Stimulated activated CD4-positive, alpha-beta T cell treated with anti-CD3 and anti-CD28 coated beads, Interleukin-15, amount 100 ng/mL, for 48 hours (primary cell): ENCODE measurements at places on chromosomes 4 and X.

- DNase-seq = no peak
These were observed 82.4 kb downstream of the SNCA start for GRCh38 chr4:89754531-89754930.

- no peak for DNase-seq
These were observed 55.0 kb upstream of the PAK3 start for GRCh38 chrX:111041018-111041462.

DNA sequence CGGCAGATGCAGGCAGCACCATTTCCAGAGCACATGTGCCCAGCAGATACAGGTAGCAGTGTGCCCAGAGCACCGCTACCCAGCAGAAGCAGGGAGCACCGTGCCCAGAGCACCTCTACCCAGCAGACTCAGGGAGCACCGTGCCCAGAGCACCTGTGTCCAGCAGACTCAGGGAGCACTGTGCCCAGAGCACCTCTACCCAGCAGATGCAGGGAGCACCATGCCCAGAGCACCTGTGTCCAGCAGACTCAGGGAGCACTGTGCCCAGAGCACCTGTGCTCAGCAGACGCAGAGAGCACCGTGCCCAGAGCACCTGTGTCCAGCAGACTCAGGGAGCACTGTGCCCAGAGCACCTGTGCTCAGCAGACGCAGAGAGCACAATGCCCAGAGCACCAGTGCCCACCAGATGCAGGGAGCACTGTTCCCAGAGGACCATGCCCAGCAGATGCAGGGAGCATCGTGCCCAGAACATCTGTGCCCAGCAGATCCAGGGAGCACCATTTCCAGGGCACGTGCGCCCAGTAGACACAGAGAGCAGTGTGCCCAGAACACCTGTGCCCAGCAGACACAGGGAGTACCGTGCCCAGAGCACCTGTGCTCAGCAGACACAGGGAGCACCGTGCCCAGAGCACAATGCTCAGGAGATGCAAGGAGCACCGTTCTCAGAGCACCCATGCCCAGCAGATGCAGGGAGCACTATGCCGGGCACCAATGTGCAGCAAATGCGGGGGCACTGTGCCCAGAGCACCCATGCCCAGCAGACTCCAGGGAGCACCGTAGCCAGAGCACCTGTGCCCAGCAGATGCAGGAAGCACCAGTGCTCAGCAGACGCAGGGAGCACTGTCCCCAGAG, 236.4 kb downstream of the DHRSX start:
- DNase-seq = no peak

DNA sequence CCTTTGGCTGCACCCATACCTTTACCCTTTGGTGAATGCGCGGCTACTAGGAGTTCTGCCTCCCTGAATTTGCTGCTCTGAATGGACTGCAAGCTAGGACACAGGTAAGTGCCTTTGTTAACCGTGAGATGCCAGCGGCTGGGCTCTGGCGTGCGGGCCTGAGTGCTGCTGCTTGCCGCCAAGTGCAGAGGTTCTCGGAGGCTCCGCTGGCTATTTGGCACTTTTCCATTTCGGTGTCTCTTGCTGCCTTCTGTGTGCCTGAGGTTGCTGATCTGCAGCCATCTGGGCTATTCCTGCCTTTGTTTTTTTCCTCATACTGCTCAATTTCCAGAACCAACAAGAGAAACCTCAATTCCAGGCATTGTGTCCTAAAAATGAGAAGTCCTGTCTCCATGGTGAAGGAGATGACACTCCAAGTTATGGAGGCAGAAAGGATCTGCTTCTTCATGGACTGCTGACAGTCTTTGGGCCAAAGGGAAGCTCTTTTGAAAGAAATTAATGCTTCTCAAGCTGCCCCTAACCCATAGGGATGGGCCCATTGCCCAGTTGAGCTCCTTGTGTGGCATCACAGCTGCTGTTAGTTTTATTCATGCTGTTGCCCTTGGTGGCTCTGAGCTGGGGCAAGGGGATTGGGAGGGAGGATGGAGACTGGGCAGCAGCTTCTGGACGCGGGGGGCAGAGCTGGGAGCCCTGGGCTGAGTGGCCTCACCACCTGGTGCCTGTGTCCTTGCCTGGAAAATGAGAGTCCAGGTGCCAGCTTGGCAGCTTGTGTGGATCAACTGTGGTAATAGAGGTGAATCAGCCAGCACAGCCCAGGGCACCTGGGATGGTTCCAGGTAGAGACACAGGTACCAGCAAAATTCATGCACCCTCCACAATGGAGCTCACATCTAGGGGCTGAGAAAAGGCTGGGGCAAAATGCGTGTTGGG, 3.8 kb upstream of the TBC1D14 start:
- no peak for DNase-seq

DNA sequence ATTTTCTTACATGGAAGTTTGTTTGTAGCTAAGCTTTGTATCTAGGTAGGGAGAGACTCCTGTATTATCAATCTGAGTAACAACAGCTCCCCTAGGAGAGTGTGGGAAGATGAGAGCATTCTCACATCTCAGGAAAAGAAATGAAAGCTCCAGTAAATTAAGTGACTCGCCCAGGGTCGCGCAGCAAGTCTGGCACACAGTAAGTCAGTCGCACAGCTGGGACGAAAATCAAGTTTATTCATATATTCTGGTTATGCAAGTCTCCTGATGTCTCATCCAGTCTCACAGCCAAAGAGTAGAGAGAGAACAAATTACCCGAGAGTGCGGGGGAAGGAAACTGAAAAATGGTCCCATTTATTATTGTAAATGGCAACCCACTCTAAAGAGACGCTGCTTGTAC, 216.1 kb downstream of the STK32B start:
- DNase-seq = no peak

- DNase-seq = no peak
These were observed 313.6 kb upstream of the DDX53 start for GRCh38 chrX:22686138-22686541.
